ELF-1 (cell line): ENCODE measurements at places on chromosomes 11 and 22.
A peak's percentile ranks its signal among the peaks of the same experiment; 100 is the strongest.

- peak; percentile 57 for DNase-seq
These were observed 79.1 kb upstream of the LMO2 start for GRCh38 chr11:33970984-33971466.

- DNase-seq = no peak
These were observed 1.5 kb downstream of the EMID1 start for GRCh38 chr22:29207243-29207550.

DNA sequence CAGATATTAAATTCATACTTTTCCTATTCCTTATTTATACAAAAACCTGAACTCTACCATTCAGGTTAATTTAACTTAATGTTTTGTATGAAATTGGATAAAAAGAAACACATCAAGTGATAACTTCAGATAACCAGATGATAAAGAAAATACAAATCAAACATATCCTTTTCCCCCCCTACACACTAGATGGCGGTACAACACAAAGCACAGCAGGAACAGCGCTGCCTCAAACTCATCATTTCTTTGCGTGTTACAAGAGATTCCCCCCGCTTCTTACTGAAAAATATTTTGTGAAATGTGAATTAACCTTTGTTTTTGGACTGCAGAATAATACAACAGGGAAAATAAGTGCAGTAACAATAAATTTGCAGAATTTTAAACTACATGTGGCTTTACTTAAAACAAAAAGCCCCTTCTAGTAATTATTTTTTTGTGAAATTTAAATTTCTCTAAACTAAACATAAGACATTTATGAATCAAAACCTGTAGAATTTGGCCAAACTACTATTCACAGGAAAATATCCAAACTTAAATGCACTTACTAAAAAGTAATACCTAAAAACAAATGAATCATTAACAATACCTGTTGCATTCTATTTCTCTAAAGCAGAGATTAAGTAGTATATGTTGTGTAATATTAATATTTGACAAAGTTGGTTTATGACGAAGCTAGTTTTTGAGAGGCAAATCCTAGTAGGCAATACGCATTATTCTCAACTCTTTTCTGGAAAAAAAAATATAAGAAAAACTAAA, 74.4 kb downstream of the ARHGAP32 start:
- DNase-seq = peak; percentile 36

DNA sequence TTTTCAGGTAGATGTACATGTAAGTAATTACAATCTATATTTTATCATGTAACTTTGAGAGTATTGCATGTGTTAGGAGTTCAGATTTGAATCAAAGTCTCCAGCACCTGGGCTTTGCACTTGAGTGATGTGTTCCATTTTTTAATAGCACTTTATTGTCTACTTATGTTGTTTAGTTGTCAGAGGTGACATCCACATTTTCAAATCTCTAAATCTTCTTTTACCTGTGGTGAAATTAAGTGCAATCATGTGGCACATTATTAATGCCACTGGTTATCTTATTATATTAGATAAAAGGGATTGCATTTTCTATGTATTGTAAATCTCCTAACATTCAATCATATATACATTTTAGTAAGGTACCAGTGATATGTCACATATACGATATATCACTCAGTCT, 333.4 kb downstream of the AASDHPPT start:
- no peak for DNase-seq
